ENCODE measurements at places on chromosomes 5 and 9.

DNA sequence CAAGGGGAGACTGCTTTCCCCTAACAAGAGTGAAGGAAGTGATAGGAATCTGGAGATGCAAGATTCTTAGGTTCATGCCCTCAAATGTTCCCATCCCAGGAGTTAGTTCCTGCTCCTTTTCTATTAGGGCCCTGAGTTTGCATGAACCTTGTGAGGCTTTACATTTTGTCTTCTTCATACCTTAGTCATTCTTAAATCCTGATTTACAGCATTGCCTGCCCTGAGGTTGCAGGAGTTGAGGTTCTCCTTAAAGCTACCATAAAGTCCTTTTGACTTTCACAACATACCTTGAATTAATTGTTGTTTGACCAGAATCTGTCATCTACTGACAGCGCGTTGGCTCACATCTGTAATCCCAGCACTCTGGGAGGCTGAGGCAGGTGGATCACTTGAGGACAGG lies 151.5 kb upstream of the ABCA1 start:
- DNase-seq = no peak

DNA sequence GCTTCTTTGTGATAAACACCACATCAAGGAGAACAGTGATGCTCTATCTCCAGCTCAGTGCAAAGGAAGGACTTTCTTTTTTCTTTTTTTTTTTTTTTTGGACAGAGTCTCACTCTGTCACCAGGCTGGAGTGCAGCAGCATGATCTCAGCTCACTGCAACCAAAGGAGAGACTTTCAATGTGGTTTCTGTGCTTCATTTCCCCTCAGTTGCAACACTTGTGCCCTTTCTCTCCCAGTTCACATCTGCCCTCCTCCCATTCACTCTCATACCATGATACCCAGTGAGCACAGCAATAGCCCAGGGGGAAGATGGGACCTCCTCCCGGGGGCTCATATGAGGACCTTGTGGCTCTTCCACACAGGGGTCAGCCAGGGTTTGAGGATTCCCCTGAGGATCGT lies 110.0 kb downstream of the MTRR start:
- DNase-seq = no peak

GRCh38 chr5:58800356-58800755 lies 217.5 kb downstream of the RAB3C start:
- no peak for DNase-seq

GRCh38 chr5:117590944-117591343 lies 1016.3 kb upstream of the SEMA6A start:
- no peak for DNase-seq

DNA sequence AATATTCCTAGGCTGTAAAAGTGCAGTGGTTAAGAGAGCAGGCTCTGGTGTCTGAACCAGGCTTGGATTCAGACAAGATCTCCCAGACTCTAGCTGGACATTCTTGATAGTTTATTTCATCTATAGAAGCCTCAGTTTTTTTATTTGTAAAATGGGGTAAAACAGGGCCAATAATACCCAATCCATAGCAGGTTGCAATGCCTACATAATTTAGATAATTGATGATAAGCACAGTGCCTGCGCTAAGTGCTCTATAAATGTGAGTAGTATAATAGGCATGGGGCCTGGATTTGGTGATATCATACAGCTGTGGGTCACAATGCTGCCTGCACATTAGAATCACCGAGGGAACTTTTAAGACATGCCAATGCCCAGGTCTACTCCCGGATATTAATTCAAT lies 603.5 kb downstream of the ISL1 start:
- no peak for DNase-seq

DNA sequence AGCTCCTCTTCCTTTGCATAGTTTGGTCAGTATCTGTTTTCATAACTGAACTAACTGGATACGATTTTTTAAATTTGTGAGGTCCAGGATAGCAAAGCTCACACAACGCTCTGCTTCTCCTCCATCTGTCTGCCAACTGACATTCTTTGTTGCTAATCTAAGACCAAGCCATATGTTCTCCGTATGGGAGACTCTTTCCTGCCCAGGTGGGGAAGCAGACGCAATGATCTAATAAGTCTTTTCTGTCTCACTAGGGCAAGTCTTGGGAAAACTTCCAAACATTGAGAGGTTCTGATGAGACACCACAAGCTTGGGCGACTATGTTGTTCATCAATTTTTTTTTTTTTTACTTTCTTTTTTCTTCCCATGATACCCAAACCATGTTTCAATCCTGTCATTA lies 558.5 kb downstream of the EFNA5 start:
- no peak for DNase-seq

- no peak for DNase-seq
Measured at GRCh38 chr9:109101810-109102209, 17.9 kb downstream of the TMEM245 start.

DNA sequence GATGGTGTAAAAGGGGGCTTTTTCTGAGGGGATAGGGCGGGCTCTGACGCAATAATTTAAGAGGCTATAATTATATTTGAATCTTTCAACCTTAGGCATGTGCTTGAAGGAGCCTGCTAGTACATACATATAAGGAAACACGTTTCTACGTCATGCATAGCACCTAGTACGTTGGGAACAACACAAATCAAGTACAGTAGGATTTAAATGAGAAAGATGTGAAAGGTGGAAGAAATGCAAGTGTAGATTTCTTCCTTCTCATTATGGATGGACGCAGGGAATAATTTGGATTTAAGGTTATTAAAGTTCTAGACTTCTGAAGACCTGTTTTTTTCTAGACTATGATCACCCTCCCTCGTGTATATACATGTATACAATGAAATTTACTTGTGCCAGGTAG lies 927 bp upstream of the CDO1 start:
- no peak for DNase-seq

DNA sequence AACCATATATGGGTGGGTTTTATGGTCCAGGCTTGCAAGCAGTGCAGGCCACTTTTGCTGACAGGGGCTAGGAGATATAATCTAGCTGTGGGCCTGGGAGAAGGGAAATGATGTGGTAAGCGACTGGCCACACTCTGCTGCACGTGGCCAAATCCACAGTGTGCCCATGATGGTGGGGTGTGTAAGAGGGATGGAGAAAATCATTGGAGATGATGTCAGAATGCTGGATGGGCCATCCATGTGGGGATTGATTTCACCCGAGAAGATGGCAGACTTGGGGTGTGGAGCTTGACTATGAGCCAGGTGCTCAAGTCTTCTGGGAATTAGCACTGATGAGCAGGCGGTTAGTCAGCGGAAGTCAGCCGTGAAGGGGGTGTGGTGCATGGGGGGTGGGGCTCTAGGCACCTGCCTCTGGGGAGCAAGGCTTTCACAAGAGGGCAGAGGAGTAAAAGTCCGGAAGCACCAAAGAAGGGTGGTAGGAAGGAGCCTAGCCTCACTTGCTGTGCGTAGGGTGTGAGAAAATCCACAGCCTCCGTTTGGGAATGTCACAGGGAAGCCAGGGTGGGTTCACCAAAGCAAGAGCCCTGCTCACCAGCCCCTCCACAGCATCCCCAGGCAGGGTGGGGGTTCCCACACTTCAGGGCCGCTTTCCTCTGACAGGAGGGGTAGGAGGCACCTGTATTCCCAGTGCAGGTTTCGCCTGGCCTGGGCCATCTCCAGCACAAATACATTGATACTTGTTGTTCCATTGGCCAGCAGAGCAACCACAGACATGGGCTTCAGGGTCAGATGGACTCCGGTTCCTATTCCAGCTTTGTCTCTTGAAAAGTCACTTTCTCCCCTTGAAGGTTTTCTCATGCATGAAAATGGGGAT lies 44.5 kb upstream of the ANGPTL2 start:
- DNase-seq = no peak

- no peak for DNase-seq
Measured at GRCh38 chr5:178440181-178440580, 150.0 kb downstream of the COL23A1 start.

Measured in femur (tissue), 1 donor.